ENCODE measurements at places on chromosomes 4 and X.
A peak's percentile ranks its signal among the peaks of the same experiment; 100 is the strongest.

DNA sequence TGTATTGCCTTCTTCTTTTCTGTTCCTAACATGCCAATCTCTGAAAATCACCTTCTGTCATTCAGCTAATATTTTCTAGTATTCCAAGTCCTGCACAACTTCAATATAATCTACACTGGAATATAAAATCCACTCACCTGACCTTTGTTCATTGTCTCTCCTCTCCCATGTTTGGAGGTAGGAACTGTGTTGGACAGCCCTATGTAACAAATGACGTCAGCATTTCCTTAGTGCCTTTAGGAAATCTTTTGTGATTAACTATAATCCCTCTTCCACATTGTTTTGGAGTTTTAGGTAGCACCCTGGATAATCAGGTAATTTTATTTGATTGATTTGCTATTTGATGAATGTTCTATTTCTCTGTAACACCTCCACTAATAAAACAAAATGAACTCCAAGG is 814.8 kb upstream of the PRKX start:
- no peak overlapping the region for H3K4me3 ChIP-seq
- no peaks in the 10 kb centered on the region for H3K27me3 ChIP-seq
- no peak for DNase-seq
- H3K27ac ChIP-seq = no peak overlapping the region

DNA sequence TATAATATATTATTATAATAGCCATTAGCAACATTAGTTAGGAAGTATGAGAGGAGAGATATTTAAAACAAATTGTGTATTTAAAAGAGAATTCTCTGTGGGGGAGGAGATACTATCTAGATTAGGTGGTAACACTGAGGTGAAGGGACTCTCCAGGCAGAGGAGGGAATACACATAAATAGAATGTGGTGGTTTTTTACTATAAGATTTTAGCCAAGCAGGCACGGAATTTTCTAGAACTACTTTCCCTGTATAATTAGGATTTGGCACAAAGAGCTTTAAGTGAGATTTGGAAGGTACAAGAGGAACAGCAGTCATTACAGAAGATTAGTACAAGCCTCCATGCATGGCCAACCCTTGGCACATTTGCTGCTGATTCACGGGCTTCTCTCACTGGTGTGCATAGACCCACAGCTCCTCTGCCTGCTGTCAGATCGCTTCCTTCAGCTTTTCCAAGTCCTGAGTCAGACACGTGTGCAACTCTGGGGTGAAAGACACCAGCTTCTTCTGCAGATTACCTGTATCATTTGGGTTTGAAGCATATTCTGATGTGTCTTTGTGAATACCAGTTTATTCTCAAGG is 685.5 kb downstream of the KCTD8 start:
- no peaks in the 10 kb centered on the region for H3K36me3 ChIP-seq
- H3K4me3 ChIP-seq = no peak overlapping the region
- H3K4me1 ChIP-seq = no peaks in the 10 kb centered on the region

DNA sequence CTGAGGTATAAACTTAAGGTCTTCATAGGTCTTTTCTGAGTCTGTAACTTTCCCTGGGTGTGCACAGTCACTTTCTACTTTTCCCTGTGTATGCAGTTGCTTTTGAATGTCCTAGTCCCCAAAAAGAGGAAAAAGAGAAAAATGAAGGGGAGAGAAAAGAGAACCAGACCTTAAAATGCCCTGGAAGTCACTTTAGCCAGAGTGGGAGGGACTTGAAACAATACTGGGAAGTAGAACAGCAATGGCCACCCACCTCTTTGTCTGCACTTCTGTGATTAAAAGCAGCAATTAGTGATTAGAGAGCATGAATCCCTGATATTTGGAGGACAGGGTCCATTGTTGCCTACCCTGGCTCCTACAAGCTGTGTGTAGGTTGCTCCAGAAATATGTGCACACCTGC is 36.1 kb downstream of the ZCCHC13 start:
- H3K4me1 ChIP-seq = no peaks in the 10 kb centered on the region
- H3K4me3 ChIP-seq = no peak overlapping the region
- no peak overlapping the region for H3K27ac ChIP-seq
- H3K27me3 ChIP-seq = no peaks in the 10 kb centered on the region
- no peak for DNase-seq
- no peaks in the 10 kb centered on the region for H3K36me3 ChIP-seq

DNA sequence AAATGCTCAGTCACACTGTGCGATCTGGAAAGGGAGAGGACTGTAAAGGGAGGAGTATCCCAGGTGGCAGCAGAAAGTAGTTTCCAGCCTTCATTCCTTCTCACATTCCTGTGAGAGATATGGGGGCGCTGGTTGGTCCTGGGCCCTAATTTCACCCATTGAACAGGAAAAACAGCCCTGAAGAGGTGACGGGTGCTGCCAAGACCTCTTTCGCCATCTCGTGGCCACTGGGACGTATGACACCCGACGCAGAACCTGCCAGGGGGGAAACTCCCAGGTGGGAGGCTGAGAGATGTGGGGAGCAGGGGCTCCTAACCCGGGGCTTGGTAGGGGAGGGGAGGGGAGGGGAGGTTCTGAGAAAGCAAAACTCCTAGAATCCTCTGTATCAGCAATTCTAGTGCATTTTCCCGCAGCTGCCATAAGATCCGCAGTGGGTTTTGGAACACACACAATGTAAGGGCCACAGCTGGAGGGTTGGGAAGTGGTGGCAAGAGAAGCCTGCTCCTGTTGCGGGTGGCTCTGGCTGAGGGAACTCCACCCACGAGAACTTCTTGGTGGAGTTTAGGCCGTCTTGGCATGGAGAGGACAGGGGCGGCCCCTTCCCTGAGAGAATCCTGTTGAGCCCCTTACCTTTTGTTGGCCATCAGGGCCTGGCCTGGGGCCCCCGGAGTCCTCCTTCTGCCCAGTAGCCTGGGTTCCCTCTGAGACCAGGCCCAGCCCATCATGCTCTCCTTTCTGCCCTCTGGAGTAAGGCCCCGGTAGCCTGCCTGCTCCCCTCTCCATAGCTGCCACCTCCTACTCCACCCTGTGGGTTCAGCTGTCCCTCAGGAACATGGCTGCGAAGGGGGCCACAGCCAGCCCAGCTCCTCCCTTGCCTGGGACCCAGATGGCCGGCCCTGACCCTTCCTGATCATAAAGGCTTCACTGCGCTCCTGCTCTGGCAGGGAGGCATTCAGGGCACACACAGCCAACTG is 134.1 kb downstream of the OR13H1 start:
- H3K36me3 ChIP-seq = no peaks in the 10 kb centered on the region
- H3K4me3 ChIP-seq = no peak overlapping the region
- H3K27ac ChIP-seq = no peak overlapping the region
- peak; percentile 70 for DNase-seq
- H3K4me1 ChIP-seq = no peaks in the 10 kb centered on the region
- H3K27me3 ChIP-seq = no peaks in the 10 kb centered on the region

- no peaks in the 10 kb centered on the region for H3K36me3 ChIP-seq
- H3K27ac ChIP-seq = no peak overlapping the region
These were observed 50.3 kb downstream of the MED28 start for GRCh38 chr4:17664755-17665154.

DNA sequence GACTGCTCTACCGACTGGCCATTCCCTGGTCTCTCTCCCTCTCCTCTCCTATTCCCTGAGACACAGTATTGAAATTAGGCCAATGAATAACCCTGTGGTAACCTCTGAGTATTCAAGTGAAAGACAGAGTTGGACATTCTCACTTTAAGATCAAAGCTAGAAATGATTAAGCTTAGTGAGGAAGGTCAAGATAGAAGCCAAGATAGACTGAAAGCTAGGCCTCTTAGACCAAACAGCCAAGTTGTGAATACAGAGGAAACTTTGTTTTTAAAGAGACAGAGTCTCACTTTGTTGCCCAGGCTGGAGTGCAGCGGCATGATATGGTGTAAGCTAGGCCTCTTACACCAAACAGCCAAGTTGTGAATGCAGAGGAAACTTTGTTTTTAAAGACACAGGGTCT is 64.6 kb downstream of the KDM6A start:
- no peaks in the 10 kb centered on the region for H3K4me1 ChIP-seq
- H3K36me3 ChIP-seq = no peaks in the 10 kb centered on the region
- no peak overlapping the region for H3K27ac ChIP-seq
- H3K27me3 ChIP-seq = no peaks in the 10 kb centered on the region
- DNase-seq = no peak

GRCh38 chr4:160810941-160811340 is 1352.9 kb downstream of the FSTL5 start:
- no peak overlapping the region for H3K27ac ChIP-seq
- H3K27me3 ChIP-seq = no peaks in the 10 kb centered on the region
- no peaks in the 10 kb centered on the region for H3K36me3 ChIP-seq
- DNase-seq = no peak
- no peak overlapping the region for H3K4me3 ChIP-seq

DNA sequence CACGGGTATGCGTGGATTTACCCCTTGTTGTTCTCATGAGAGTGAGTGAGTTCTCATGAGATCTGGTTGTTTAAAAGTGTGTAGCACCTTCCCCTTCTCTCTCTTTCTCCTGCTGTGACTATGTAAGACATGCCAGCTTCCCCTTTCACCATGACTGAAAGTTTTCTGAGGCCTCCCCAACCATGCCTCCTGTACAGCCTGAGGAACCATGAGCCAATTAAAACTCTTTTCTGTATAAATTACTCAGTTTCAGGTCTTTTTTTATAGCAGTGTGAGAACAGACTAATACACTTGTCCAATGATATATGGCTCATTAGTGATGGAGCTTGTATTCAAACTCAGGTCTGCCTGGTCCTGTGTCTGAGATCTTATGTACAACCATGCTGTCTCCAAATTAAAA is 28.5 kb upstream of the RTL3 start:
- no peaks in the 10 kb centered on the region for H3K36me3 ChIP-seq
- H3K27me3 ChIP-seq = no peaks in the 10 kb centered on the region
- no peak overlapping the region for H3K27ac ChIP-seq
- no peak for DNase-seq
- H3K4me3 ChIP-seq = no peak overlapping the region

- peaks cover 4% of the 10 kb centered on the region for H3K4me1 ChIP-seq
- H3K27ac ChIP-seq = no peak overlapping the region
- H3K27me3 ChIP-seq = no peaks in the 10 kb centered on the region
These were observed 69.3 kb downstream of the MTMR1 start for GRCh38 chrX:150762258-150763165.

DNA sequence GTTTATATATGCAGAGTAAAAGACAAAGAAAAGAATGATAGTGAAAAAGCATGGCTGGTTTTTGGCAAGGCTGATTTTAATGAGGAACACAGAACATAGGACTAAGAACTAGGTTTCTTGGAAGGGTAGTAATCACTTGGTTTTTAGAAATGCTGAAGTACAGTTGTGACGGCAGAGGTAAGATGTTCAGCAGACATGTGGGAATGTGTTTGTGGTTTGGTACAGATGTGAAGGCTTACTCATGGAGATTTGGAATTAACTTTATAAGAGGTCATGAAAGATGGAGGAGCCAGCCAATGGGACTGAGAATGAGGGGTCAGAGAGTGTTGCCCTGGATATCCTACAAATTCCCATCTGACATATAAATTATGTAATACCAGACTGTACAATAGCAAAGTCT is 243.6 kb downstream of the NPFFR2 start:
- no peak overlapping the region for H3K27ac ChIP-seq
- no peak for DNase-seq
- no peak overlapping the region for H3K4me3 ChIP-seq

DNA sequence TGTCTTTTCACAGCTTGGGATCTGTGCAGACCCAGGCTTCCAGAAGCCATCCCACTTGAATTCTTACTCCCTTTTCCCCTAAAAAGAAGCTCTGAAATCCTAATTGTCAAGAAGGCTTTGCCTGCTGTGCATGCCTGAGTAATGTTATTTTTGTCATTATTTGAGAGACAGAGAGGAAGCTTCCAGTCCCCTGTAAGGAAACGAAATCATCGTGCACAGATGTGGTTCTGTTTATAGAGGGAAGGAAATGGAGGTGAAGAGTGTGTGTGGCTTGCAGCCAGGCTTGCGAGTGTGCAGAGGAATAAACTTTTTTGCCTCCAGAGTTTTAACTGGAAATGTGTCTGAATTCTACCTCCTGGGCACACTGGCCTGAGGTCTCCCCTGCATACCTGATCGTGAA is 70.2 kb downstream of the TBL1X start:
- H3K27ac ChIP-seq = peak overlapping the region; percentile 89
- no peak for DNase-seq
- no peaks in the 10 kb centered on the region for H3K36me3 ChIP-seq
- peak overlapping the region; percentile 32 for H3K4me3 ChIP-seq

DNA sequence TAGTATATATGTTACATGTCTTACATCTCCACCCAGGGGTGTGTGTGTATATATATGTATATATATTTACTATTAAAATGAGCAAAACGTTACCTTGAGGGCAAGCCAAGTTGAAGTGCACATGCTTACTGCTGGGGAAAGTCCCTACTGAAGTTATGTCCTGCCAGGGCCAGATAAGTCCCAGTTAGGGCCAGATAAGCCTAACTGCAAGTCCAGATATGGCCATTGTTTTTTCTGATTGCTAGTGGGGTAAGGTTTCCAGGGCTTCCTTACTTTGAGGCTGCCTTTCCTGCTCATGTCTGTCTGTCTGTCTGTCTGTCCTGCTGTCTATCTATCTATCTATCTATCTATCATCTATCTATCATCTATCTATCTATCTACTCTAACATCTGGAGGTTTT is 19.3 kb upstream of the ZNF81 start:
- H3K4me1 ChIP-seq = no peaks in the 10 kb centered on the region
- H3K4me3 ChIP-seq = no peak overlapping the region
- no peak for DNase-seq
- no peak overlapping the region for H3K27ac ChIP-seq
- no peaks in the 10 kb centered on the region for H3K36me3 ChIP-seq

GRCh38 chrX:51148848-51149247 is 183.8 kb upstream of the NUDT10 start:
- H3K36me3 ChIP-seq = no peaks in the 10 kb centered on the region
- no peaks in the 10 kb centered on the region for H3K27me3 ChIP-seq
- H3K4me1 ChIP-seq = no peaks in the 10 kb centered on the region
- H3K4me3 ChIP-seq = no peak overlapping the region

DNA sequence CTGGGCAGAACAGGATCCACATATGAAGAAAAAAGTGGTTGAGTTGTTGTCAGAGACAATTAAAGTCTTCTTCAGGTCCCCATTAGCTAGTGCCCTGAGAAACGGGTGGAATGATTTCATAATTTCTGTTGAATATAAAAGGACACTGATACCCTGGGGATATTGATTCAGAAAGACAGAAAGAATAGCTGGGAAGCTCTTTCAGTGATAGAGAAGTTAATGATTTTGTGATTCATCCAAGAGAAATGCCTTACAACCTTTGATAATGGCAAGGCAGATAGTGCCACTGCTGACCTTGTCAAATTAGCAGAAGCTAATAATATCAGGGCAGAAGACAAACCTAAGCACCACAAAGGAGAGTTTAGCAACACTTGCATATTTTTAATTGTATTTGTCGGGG is 37.9 kb downstream of the UNC5C start:
- no peaks in the 10 kb centered on the region for H3K36me3 ChIP-seq
- no peak overlapping the region for H3K4me3 ChIP-seq
- no peak overlapping the region for H3K27ac ChIP-seq
- H3K4me1 ChIP-seq = no peaks in the 10 kb centered on the region
- DNase-seq = no peak

Data from neural progenitor cell (in vitro differentiated cells).